Midbrain (tissue), 1 donor: ENCODE measurements at places on chromosomes 11 and 22.

- no peak for DNase-seq
Observed at GRCh38 chr11:60863550-60864521, 3.5 kb upstream of the ZP1 start.

DNA sequence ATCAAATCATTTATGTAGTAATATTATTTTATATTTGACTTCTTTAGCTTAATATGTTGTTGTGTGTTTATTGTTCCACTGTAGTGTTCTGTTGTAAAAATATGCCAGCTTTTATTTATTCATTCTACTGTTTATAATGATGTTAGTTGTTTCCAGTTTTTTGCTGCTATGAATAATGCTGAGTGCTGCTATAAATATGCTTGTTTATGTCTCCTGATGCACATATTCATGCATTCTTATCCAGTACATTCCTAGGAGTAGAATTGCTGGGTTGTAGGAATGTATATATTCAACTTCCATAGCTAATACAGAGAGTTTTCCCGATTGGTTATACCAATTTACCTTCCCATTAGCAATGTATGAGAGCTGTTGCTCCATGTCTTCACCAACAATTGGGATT is 33.5 kb upstream of the RAB30 start:
- no peak for DNase-seq

- DNase-seq, result no peak
Observed at GRCh38 chr11:111573821-111574249, 28.4 kb upstream of the SIK2 start.

GRCh38 chr11:2180789-2181370 is 9.3 kb upstream of the TH start:
- DNase-seq, result no peak

GRCh38 chr11:13577881-13578280 is 82.1 kb upstream of the PTH start:
- no peak for DNase-seq

GRCh38 chr11:113581713-113582112 is 106.5 kb upstream of the DRD2 start:
- no peak for DNase-seq
